ENCODE measurements at places on chromosomes 11 and 22. TPM values are rescaled to one million over a fixed set of nuclear protein-coding genes. Genes with fewer than 3 reads are reported as not detected.
A peak's percentile ranks its signal among the peaks of the same experiment; 100 is the strongest.

GRCh38 chr11:2574043-2574552 lies 125.7 kb downstream of the KCNQ1OT1 start:
- H3K36me3 ChIP-seq: no peaks in the 10 kb centered on the region
- H3K27ac ChIP-seq: no peak overlapping the region
- no peaks in the 10 kb centered on the region for H3K4me1 ChIP-seq
- no peak overlapping the region for H3K4me3 ChIP-seq

DNA sequence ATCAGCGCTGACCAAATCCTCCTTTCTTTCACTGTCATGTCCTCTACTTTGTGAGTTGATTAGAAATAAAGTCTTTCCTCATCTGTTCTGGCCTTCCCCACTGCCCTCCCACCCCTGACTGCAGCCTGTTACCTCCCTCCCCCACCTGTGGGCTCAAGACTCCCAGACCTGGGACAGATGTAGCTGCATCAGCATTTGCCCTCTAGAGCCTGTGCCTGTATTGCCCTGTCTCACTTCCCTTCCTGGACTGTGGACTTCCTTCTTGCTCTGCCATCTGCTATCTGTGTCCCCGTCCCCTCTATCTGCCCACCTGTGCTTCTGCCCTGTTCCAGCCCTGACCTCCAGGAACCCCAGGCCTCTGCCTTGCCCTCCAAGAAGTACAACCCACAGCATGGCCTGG lies 122.5 kb downstream of the GALNT18 start:
- DNase-seq: no peak
- peaks cover 4% of the 10 kb centered on the region for H3K27me3 ChIP-seq
- no peak overlapping the region for H3K27ac ChIP-seq
- H3K4me1 ChIP-seq: no peaks in the 10 kb centered on the region

GRCh38 chr22:35534091-35534490 lies 6.5 kb upstream of the RASD2 start:
- DNase-seq: no peak
- peaks cover 4% of the 10 kb centered on the region for H3K4me1 ChIP-seq
- no peaks in the 10 kb centered on the region for H3K36me3 ChIP-seq
- H3K27me3 ChIP-seq: peaks cover 7% of the 10 kb centered on the region
- no peak overlapping the region for H3K4me3 ChIP-seq

DNA sequence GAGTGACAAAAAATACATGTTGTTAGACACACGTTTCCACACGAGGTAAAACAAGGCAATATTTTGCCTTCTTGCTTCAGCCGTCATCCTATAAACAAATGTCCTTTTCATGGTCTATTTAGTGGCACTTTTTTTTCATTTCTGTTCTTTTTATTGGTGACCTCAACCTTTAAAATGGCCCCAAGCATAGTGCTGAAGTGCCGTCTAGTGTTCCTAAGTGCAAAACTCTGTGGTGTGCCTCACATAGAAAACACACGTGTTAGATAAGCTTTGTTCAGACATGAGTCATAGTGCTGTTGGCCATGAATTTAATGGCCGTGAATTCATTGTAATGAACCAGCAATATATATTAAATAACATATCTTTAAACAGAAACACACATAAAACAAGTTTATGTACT lies 15.6 kb downstream of the OVCH2 start:
- no peak overlapping the region for H3K27ac ChIP-seq
- no peaks in the 10 kb centered on the region for H3K36me3 ChIP-seq
- H3K4me3 ChIP-seq: no peak overlapping the region
- H3K4me1 ChIP-seq: peaks cover 1% of the 10 kb centered on the region

DNA sequence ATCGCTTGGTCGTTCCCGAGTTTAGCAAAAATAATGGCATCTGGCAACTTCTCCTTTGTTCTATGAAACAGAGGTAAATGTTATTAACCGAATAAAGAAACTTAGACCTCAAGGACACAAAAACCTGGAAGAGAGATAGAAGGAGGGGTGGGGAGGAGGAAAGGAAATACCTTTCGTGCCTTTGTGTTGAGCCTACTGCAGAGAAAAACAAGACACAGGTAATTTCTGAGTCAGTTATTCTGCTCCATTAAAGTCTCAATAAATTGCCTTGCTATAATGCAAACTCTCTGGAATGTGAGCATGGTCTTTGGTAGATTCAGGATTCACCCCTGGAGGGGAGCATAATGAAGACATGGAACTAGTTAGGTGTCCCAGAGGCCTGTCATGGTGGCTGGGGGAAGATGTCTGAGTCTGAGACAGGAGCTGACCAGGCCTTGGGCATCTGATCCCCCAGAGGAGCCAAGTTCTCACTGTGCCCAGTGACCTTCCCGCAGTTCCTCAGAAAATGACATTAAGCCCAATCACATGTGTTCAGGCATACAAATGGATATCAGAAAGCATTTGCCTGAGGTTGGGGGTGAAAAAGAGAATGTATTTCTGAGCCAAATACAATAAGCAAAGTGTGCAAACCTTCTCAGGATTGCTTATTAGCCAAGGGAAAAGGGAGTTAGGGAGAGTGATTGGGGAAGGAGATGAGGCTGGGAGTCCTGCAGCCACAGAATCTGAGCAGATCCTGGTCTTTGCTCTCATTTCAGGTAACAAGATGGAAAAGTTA lies 72.6 kb upstream of the CADM1 start:
- no peak for DNase-seq
- H3K27me3 ChIP-seq: no peaks in the 10 kb centered on the region
- no peaks in the 10 kb centered on the region for H3K4me1 ChIP-seq

- H3K27ac ChIP-seq: no peak overlapping the region
- peaks cover 8% of the 10 kb centered on the region for H3K4me1 ChIP-seq
- peaks cover 3% of the 10 kb centered on the region for H3K27me3 ChIP-seq
- DNase-seq: no peak
- no peak overlapping the region for H3K4me3 ChIP-seq
- peaks cover 3% of the 10 kb centered on the region for H3K36me3 ChIP-seq
These were observed 14.6 kb downstream of the MRGPRD start for GRCh38 chr11:68965901-68966853.

DNA sequence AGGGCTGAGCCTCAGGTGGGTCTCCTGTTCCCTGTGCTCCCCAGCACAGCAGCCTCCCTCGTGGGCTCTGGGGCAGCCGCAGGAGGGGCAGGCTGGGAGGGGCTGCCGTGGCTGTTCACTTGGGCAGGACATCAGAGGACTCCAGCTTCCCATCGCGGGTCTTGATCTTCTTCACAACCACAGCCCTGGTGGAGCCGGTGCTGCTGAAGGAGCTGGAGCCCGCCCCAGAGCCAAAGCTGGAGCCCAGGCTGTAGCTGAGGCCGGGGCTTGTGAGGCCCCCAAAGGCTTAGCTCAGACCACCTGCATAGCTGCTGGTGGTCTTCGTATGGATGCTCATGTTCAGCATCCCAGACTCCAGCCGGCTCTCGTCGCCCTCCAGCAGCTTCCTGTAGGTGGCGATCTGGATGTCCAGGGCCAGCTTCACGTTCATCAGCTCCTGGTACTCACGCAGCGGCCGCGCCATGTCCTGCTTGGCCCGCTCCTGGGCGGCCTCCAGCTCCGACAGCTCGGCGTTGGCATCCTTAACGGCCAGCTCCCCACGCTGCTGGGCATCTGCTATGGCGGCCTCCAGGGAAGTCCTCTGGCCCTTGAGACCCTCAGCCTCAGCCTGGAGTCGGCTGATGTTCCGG lies 126.1 kb downstream of the NECTIN1 start:
- DNase-seq: no peak
- no peaks in the 10 kb centered on the region for H3K4me1 ChIP-seq
- H3K4me3 ChIP-seq: no peak overlapping the region
- no peaks in the 10 kb centered on the region for H3K36me3 ChIP-seq
- H3K27me3 ChIP-seq: peaks cover 8% of the 10 kb centered on the region
- no peak overlapping the region for H3K27ac ChIP-seq

- H3K4me3 ChIP-seq: no peak overlapping the region
- H3K27ac ChIP-seq: no peak overlapping the region
- no peaks in the 10 kb centered on the region for H3K36me3 ChIP-seq
- peaks cover 8% of the 10 kb centered on the region for H3K27me3 ChIP-seq
These were observed 43.9 kb downstream of the ELFN2 start for GRCh38 chr22:37383341-37383740.

- no peaks in the 10 kb centered on the region for H3K36me3 ChIP-seq
- DNase-seq: no peak
- no peak overlapping the region for H3K27ac ChIP-seq
- no peak overlapping the region for H3K4me3 ChIP-seq
- no peaks in the 10 kb centered on the region for H3K4me1 ChIP-seq
These were observed 20.7 kb upstream of the P2RY2 start for GRCh38 chr11:73197348-73197747.

- peaks cover 8% of the 10 kb centered on the region for H3K4me1 ChIP-seq
- no peak overlapping the region for H3K27ac ChIP-seq
- H3K4me3 ChIP-seq: no peak overlapping the region
- DNase-seq: no peak
- no peaks in the 10 kb centered on the region for H3K27me3 ChIP-seq
These were observed 68.8 kb upstream of the SCUBE2 start for GRCh38 chr11:9160166-9160565.

GRCh38 chr11:44329472-44330230 lies 19.7 kb upstream of the ALX4 start:
- peaks cover 63% of the 10 kb centered on the region for H3K27me3 ChIP-seq
- H3K4me1 ChIP-seq: no peaks in the 10 kb centered on the region
- H3K27ac ChIP-seq: no peak overlapping the region
- H3K36me3 ChIP-seq: no peaks in the 10 kb centered on the region

- H3K4me1 ChIP-seq: peaks cover 11% of the 10 kb centered on the region
- H3K4me3 ChIP-seq: no peak overlapping the region
- H3K27me3 ChIP-seq: no peaks in the 10 kb centered on the region
- DNase-seq: no peak
These were observed 10.0 kb downstream of the TRIM44 start for GRCh38 chr11:35672608-35673007.

DNA sequence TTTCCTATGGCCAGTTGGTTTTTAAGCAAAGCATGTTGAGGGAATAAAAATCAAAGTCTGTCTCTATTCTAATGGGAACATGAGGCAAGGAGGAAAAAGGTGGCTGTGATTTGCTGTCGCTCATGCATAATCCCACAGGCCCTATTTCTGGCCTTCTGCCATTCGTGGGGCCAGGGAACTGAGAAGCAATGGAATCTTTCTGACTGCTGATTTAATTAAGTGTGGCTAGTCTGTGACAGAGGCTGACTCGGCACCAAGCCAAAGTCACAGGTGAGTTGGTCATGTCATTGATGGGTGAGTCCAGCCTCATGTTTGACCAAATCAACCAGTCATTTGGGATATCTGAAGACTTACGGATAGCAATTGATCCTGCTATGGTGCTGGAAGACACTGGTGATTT lies 429.3 kb upstream of the CADM1 start:
- no peak for DNase-seq
- H3K4me1 ChIP-seq: no peaks in the 10 kb centered on the region
- no peak overlapping the region for H3K4me3 ChIP-seq
- H3K36me3 ChIP-seq: no peaks in the 10 kb centered on the region
- no peaks in the 10 kb centered on the region for H3K27me3 ChIP-seq

- peaks cover 26% of the 10 kb centered on the region for H3K36me3 ChIP-seq
- H3K27me3 ChIP-seq: no peaks in the 10 kb centered on the region
- no peak for DNase-seq
- H3K27ac ChIP-seq: peak overlapping the region; percentile 26
- peaks cover 49% of the 10 kb centered on the region for H3K4me1 ChIP-seq
These were observed 2.1 kb upstream of the NADSYN1 start for GRCh38 chr11:71450939-71451338.

DNA sequence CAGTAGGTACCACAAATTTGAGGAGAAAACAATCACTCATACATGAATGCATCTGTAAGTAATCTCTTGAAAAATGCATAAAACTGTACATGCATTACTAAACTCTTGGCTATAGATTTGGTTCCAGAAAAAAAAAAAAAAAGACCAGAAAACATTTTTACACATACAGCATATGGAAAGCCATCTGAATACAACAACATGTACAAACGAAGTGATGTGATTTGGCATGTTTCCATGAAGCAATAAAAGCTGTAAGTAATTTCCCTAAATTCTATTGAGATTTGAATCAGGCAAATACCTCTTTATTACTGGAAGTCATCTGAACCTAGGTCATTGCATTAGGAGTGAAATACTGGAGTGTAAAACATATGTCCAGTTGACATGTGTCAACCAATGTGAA lies 31.9 kb upstream of the ZC3H12C start:
- peaks cover 5% of the 10 kb centered on the region for H3K27me3 ChIP-seq
- no peak overlapping the region for H3K27ac ChIP-seq
- no peak overlapping the region for H3K4me3 ChIP-seq
- no peaks in the 10 kb centered on the region for H3K36me3 ChIP-seq

GRCh38 chr22:20517422-20517821 lies 10.0 kb downstream of the MED15 start:
- peaks cover 48% of the 10 kb centered on the region for H3K4me1 ChIP-seq
- no peaks in the 10 kb centered on the region for H3K27me3 ChIP-seq
- H3K36me3 ChIP-seq: peaks cover 29% of the 10 kb centered on the region
- H3K4me3 ChIP-seq: no peak overlapping the region
- DNase-seq: no peak

DNA sequence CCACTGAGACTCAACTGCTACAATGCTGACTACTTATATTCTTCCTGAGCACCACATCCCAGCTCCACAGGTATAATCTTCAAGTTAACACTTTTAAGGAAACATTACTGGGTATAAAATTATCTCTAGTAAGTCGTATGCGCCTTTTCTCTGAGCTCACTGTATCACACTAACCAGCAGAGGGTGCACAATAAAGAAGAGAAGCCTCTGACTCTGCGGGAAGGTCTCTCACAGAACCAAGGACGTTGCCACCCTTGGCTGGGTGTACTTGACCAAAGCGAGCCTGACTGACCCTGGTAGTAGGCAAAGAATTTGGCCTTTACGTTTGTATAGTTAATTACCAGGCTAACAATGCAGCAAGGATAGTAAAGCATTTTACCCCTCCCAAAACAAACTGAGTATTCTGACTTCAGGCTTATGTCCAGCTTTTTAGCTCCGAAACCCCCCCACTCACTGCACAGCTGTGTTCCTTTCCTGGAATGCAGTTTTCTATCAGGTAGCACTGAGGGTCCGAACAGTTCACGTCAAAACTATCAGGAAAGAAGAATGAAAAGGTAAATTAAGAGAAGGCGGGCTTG lies at the start of gene BTBD18:
BTBD18 (minus strand) TSS at position 144 of the 578 bp plus-strand sequence. CDS start 631 bp downstream, outside the sequence.
- DNase-seq: no peak
- H3K27ac ChIP-seq: peak within 1 kb of the TSS; percentile 65
- peaks cover 8% of the 10 kb centered on the region for H3K4me1 ChIP-seq

DNA sequence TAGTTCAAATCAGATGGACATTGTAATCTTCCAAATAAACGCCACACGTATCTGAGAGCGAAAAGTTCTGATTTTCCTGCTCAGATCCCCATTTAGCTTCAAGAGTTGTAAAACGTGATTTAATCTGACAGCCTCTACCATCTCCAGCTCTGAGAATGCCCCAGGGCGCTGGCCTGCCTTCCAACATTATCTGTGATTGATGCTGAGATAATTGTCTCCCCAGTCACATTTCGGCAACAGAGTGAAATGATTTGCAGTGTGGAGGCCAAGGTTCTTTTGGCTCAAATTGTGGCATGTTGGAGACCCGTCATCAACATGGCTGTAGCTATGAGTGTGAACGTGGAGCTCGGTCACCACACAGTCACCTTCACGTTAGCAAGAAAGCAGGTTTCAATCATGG lies 283.4 kb downstream of the BRD1 start:
- no peak for DNase-seq
- H3K27me3 ChIP-seq: no peaks in the 10 kb centered on the region
- H3K27ac ChIP-seq: no peak overlapping the region
- H3K4me1 ChIP-seq: no peaks in the 10 kb centered on the region

Gene SPON1
- 3.9 TPM for total RNA-seq

Gene KCNE3
- total RNA-seq: 0.19 TPM

Gene VWA5A
- total RNA-seq: 7.7 TPM

Gene NXPE2
- not detected for total RNA-seq

Gene OR5A1
- total RNA-seq: not detected

Gene HNRNPUL2
- total RNA-seq: 67.9 TPM

Gene CRYAB
- total RNA-seq: not detected

Gene HEPN1
- not detected for total RNA-seq

Gene DEUP1
- not detected for total RNA-seq

Gene SERPING1
- total RNA-seq: 0.61 TPM

Gene EI24
- 39.0 TPM for total RNA-seq

Gene TRPT1
- total RNA-seq: 45.0 TPM

Gene ZBED4
- total RNA-seq: 21.5 TPM

Gene ADORA2A
- 30.3 TPM for total RNA-seq

Measured in activated naive CD8-positive, alpha-beta T cell treated with anti-CD3 and anti-CD28 coated beads, Interleukin-2, amount 10 ng/mL, durations not matched to agents 7 days and 5 days (primary cell).